B cell (primary cell): ENCODE measurements at places on chromosomes 6 and 20.

- no peak for DNase-seq
Observed at GRCh38 chr6:107786709-107787588, 37.2 kb downstream of the SCML4 start.

GRCh38 chr6:152052061-152052460 is 244.6 kb downstream of the ESR1 start:
- no peak for DNase-seq

GRCh38 chr6:83352424-83353061 is 78.3 kb downstream of the ME1 start:
- DNase-seq: no peak

- DNase-seq: no peak
Observed at GRCh38 chr6:80029470-80029869, 25.0 kb downstream of the TTK start.

GRCh38 chr20:13996265-13996664 is 949 bp downstream of the MACROD2 start:
- no peak for DNase-seq

- no peak for DNase-seq
Observed at GRCh38 chr6:37539171-37540028, 39.7 kb upstream of the CCDC167 start.

DNA sequence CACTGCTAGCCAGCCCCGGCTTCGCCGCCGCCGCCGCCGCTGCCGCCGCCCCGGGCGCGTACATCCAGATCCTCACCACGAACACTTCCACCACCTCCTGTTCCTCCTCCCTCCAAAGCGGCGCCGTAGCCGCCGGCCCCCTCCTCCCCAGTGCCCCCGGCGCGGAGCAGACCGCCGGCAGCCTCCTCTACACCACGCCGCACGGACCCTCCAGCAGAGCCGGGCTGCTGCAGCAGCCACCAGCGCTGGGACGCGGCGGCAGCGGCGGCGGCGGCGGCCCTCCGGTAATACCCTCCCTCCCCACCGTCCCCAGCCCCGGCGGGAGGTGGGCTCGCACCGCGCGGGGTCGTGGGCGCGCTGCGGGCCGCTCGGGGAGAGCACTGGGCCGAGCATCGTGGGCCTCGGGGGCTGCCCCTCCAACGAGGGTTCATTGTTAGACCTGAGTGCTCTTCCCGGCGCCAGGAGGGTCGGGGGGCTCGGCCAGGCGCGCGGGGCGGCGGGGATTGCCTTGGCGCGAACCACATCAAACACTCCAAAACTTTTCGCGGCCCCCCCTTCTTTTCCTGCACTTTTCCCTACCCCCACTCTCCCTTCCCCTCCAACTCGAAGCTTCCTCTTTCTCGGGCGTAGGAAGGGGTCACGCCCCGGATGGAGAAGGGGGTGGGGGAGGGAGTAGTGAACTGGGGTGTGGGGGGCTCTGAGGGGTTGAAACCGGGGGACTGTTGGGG is 827 bp downstream of the E2F3 start:
- peak; percentile 71 for DNase-seq

GRCh38 chr20:48803176-48804053 is 24.4 kb downstream of the PREX1 start:
- no peak for DNase-seq

GRCh38 chr6:112081569-112081968 is 5.7 kb downstream of the TUBE1 start:
- no peak for DNase-seq

DNA sequence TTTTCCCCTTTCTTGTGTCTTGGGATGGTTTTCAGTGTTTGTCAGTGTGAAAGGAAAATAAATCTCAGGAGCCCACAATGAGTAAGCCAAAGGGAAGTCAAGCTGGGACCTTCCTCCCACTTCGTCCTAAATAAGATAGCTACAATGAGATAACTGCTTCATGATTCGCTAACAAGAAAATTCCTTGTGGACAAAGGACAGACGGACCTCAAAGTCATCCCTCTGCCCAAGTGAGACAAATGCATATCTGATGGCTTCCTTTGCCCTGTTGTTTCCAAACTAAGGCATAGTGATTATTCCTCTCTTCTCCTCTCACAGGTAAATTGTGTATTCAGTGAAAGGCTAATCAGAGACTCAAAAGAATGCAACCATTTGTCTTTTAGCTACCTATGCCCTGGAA is 26.1 kb upstream of the ADTRP start:
- no peak for DNase-seq

DNA sequence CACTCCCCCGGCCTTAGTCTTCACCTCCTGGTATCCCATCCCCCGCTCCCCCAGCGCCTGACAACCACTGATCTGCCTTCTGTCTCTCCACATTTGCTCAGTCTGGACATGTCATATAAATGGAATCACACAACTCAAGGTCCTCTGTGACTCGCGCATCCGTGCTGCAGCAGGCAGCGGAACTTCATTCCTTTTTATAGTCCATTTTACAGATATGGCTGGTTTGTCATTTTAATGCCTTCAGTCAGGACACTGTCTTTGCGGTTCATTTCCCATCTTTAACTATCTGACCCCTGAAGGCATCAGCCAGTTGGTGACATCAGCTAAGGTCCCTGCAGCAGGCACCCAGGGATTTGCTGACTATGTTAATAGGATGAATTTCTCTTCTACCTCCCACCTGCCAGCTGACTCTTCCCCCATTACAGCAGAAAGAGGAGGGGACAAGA is 125.7 kb downstream of the ZMYND8 start:
- DNase-seq: no peak

- DNase-seq: no peak
Observed at GRCh38 chr6:107032051-107032450, 4.1 kb downstream of the MTRES1 start.

- DNase-seq: no peak
Observed at GRCh38 chr6:151958332-151958731, 150.8 kb downstream of the ESR1 start.

DNA sequence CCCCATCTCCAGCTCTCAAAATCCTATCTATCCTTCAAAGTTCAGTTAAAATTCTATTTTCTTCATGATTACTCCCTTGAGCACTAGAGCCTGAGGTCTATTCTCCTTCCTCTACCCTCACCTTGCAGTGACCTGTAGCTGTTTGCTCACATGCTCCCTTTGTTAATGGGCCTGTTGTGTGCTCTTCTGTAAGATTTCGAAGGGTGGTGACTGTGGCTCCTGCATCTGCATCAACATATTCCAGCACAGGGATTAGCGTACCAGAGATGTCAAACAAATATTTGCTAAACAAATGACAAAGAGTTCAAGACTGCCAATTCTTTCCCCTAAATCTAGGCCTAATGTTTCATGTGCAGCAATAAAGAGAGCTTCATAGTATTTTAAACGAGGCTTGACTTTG is 69.5 kb downstream of the ELOVL5 start:
- DNase-seq: no peak

DNA sequence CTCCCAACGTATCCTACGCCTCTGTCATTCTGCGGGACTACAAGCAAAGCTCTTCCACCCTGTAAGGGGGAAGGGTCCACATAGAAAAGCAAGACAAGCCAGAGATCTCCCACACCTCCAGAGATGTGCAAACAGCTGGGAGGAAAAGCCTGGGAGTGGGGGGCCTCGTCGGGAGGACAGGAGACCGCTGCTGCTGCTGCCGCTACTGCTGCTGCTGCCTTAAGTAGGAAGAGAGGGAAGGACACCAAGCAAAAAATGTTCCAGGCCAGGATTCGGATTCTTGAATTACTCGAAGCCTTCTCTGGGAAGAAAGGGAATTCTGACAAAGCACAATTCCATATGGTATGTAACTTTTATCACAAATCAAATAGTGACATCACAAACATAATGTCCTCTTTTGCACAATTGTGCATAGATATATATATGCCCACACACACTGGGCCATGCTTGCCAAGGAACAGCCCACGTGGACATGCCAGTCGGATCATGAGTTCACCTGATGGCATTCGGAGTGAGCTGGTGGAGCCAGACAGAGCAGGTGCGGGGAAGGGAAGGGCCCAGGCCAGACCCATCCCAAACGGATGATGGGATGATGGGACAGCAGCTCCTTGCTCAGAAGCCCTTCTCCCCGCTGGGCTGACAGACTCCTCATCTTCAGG is 108.8 kb upstream of the RAB32 start:
- DNase-seq: no peak
